ENCODE measurements at places on chromosomes 2 and 18.

GRCh38 chr2:33275689-33276444 is 200.6 kb upstream of the RASGRP3 start:
- DNase-seq: peak; percentile 82

- peak; percentile 52 for DNase-seq
Measured at GRCh38 chr2:120712180-120712681, 23.4 kb upstream of the GLI2 start.

- peak; percentile 73 for DNase-seq
Measured at GRCh38 chr2:27494944-27495554, at the start of gene FNDC4. Gene FNDC4, minus strand, starts transcription at chr2:27495200. Its CDS starts 521 bp downstream, at chr2:27494679.

DNA sequence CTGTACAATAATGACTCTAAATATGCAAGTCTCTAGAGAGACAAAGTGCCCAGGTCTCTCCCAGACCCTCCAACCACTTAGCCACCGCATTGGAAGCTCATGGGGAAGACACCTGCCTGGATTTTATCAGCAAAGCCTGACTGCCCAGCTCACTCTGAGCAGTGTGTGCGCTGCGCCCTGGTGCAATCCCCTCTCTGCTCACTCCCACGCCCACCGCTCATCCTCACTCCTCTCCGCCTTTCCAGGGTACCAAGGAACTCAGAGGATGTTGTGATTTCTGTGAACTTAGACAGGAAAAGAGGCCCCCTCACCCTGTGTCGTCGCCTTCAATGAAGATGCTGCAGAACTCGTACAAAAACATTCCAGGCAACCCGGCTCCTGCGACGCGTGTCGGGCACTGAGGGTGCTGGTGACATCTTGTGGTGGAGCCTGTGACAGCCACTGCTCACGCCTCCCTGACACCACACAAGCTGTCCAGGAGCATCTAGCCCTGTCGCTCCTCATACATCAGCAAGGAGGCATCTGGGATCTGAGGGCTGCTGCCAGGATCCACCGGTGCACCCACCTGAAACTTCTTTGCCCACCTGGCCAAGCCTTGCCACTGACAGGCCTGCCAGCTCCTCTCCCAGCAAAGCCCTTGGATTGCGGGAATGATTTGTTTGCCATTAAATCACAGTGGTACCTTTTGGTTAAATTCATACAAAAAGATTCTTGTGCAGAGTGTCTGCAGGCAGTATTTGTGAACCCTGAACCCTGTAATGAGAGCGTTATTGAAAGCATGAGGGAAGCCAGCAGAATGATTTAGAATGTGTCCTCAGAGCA is 220.4 kb downstream of the ZNF516 start:
- peak; percentile 77 for DNase-seq

GRCh38 chr2:102110171-102110570 is 32.4 kb upstream of the IL1R1 start:
- no peak for DNase-seq

DNA sequence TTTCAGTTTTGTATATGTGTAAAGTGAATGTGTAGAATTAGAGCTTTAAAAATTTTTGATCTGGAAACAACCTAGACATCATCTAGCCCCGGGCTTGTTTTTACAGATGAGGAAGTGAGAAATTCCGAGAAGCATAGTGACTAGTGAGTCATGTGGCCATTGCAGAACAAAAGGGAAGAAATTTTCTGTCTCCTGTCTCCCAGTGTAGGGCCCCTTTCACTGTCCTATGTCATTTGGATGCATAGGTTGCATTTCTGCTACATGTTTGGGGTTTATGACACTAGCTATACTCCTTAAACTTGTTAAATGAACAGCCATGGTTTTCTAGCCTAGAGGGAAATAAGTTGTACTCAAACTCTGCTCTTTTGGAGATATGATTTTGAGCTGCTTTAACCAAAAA is 84.6 kb downstream of the PLCL1 start:
- DNase-seq: peak; percentile 76

DNA sequence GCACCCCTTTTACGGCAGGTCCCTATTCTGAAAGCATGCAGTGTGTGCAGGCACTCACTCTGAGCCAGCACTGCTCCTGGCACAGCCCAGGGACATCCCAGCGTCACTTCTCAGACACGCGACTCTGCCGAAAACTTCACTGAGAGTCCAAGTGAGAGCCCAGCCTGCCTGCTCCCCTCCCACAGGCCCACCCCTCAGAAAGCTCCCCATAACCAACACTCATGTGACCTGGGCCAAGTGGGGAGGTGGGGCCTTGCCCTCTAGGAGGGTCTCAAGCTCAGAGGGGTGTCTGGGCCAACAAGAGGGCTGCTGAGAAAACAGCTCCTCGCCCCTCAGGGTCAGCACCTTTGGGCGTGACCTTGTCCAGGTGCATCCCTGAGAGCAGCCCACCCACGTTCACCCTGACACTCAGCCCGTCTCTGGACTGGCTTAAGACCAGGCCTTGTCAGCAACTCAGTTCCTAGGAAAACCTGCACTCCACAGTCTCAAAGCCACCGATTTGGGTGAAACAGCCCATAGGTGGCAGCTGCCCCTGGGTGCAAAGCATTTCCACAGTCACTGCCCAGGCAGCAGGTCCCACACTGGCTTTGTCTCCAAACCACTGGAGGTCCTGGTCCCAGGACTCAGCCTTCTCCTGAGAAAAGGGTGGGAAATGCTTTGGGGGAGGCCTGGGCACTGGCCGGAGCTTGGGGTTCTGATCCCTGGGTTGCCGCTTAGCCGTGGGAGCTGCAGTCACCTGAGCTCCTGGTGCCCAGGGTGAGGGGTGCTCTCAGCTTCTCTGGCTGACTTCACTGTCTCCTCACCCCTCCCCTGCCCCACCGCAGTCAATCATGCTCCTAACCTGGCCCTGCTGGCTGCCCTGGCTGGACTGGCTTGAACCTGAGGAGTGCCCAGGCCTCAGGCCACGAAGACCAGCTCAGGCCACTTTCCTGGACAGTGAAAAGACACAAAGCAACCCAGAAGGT is 209.6 kb downstream of the HDAC4 start:
- DNase-seq: peak; percentile 61

DNA sequence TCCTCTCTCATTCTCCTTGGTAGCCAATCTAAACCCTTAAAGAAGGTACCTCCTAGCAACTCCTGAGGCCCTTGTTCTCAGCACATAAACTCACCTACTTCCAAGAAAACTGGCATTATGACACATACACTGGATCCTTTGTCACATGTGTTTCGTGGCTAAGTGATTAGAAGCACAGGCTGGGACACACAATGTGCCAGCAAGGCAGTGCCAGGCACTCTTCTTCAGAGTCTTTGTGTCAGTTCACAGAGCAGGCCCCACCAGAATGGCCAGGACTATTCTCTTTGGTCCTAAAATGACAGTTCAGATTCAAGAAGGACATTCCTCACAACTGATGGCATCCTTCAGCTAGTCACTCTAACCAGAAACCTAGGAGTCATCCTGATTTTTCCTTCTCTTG is 40.3 kb downstream of the SMC6 start:
- no peak for DNase-seq

- no peak for DNase-seq
Measured at GRCh38 chr2:119224391-119225104, 914 bp downstream of the STEAP3 start.

GRCh38 chr2:219287580-219288265 is 8.6 kb downstream of the DNAJB2 start:
- peak; percentile 74 for DNase-seq

- DNase-seq: no peak
Measured at GRCh38 chr18:41754332-41754731, 200.7 kb upstream of the PIK3C3 start.

- no peak for DNase-seq
Measured at GRCh38 chr2:9737053-9737875, 106.0 kb upstream of the TAF1B start.

DNA sequence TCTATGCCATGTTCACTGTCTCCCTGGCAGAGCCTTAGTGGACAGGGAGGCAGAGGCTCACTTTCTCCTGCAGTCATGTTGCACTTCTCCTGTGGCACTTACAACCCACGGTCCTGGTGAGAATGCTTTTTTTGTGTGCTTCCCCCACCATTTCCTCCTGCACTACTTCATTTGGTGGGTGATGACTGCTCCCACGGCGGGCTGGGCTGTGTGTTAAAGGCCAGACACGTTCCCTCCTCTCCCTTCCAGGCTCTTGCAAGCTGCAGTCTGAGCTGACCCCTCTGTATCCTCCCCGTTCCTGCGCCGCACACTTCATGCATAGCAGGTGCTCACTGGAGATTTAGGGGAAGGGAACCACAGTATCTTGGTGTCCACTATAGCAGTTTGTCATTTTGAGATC is 170.5 kb downstream of the CELF4 start:
- DNase-seq: no peak

GRCh38 chr18:58721566-58722239 is 50.4 kb downstream of the MALT1 start:
- DNase-seq: no peak

DNA sequence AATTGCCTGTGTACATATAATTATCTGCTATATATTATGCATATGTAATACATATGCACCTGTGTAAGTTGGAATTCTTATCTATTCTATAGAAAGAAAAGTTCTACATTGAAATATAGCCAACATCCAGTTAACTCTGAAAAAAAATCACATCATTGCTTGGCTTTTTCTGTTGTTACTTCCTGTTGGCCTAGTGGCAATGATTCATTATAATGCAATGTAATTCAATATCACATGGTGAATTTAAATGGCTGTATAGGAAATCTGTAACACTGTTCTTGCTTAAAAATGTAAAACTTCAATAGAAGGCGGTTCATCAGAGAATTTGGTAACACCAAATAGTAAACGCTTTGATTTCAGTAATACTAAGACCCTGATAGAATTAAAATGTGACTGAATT is 44.5 kb upstream of the MAP4K3 start:
- no peak for DNase-seq

- no peak for DNase-seq
Measured at GRCh38 chr2:26838121-26838906, 9.6 kb upstream of the DPYSL5 start.

- DNase-seq: no peak
Measured at GRCh38 chr2:36393738-36394256, 38.2 kb downstream of the CRIM1 start.

- DNase-seq: no peak
Measured at GRCh38 chr2:121532347-121532766, 1.7 kb downstream of the RNU4ATAC start.

GRCh38 chr2:241017228-241017940 is 19.0 kb downstream of the SNED1 start:
- DNase-seq: no peak

- no peak for DNase-seq
Measured at GRCh38 chr2:23618265-23618664, 233.3 kb downstream of the KLHL29 start.

GRCh38 chr2:23486684-23487075 is 101.7 kb downstream of the KLHL29 start:
- DNase-seq: no peak

- DNase-seq: peak; percentile 25
Measured at GRCh38 chr2:60313470-60314172, 239.8 kb downstream of the BCL11A start.

DNA sequence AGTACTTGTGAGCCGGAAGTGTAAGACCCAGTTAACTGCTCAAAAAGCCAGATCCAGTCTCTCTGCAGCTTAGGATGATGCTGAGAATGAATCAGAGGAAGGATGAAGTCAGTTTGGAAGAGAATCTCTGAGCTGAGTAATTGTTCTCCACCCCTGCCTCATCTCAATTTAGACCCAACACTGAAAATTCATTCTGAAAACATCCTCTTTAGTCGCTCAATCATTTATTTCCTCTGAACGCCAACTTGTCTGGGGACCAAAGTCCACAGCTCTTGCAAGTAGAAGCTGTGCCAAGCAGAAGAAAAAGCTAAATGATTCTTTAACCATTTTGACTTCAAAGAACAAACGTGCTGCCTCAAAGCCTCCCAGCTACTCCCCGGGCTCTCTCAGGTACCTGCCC is 177.1 kb upstream of the KLHL29 start:
- peak; percentile 9 for DNase-seq

DNA sequence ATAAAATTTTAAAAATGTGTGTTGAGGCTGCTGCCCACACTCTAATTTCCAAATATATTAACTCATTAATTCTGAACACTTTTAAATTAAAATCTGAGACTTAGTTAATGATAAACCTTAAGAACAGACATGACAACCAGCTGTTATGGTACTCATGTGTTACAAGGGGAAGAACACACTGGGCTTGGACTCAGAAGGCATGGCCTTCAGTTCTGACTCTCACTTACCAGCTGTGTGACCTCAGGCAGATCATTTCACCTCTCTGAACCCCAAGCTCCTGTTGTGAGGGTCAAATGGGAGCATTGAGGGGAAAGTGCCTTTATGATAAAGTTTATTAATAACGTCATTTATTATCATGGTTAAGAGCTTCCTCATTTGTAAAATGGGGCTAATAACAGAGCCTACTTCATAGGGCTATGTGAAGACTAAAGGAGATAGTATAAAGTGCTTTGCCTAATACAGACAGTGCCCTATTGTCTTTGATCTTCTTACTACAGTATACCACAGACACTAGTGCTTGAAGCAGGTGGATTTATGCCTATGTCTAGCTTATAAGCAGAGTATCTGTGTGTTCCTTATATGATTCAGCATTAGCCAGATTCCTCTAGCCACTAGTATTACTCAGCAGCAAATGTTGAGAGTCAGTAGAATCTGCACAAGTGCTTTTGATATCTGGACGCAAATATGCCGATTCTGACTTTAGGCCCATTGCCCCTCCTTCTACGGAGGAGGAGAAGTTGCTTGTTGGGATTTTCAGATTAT is 99.6 kb downstream of the SGPP2 start:
- DNase-seq: no peak

DNA sequence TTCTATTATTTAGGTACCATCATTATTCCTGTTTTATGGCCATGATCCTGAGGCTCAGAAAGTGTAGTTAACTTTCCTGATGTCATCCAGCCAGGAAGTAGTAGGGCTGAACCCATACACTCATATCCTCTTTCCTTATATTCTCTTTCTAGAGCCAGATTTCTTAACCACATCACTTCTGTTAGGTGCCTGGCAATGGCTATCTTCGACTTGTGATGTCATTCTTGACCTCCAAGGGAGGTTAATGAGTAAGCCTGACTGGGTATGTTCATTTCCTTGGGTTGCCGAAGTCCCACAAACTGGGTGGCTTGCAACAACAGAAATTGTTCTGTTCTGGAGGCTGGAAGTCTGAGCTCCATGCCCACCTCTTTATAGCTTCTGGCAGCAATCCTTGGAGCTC is 43.4 kb downstream of the ITGB6 start:
- DNase-seq: no peak

- no peak for DNase-seq
Measured at GRCh38 chr18:3248062-3248657, 559 bp downstream of the MYL12A start.

GRCh38 chr2:226300196-226300886 is 499.3 kb downstream of the IRS1 start:
- DNase-seq: no peak

GRCh38 chr18:64488698-64489097 is 339.8 kb upstream of the LINC00305 start:
- DNase-seq: no peak

- peak; percentile 83 for DNase-seq
Measured at GRCh38 chr2:225120186-225120585, 77.9 kb upstream of the DOCK10 start.

DNA sequence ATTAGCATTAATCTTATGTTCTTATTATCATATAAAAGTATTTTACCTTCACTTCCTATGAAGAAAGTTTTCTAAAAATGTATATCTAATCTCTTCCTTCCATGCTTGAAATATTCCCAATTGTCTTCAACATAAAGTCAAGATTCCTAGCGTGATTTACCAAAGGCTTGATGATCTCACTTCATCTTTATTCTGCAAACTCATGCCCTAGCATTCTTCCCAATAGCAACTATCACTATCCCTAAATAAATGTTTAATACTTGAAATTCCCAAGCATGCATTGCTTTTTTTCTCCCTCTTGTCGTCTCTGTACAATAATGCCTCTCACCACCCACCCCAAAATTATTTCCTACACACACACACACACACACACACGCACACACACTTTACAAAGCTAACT is 125.8 kb downstream of the VWC2L start:
- DNase-seq: no peak
